ENCODE measurements at places on chromosomes 16 and 17. TPM values are rescaled to one million over a fixed set of nuclear protein-coding genes. Genes with fewer than 3 reads are reported as not detected.

Gene CD300LB
- total RNA-seq: 0.08 TPM

Gene ABI3
- 4.0 TPM for total RNA-seq

Gene PRKCB
- 3.3 TPM for total RNA-seq

Gene TELO2
- total RNA-seq: 36.4 TPM

Gene PLEKHH3
- 27.6 TPM for total RNA-seq

Gene CACNG1
- total RNA-seq: not detected

Gene TP53TG3B
- total RNA-seq: not detected

Gene SCGB1C2
- total RNA-seq: not detected

Gene TNRC6A
- 33.7 TPM for total RNA-seq

Gene ZNF689
- total RNA-seq: 4.9 TPM

Gene NLRC5
- total RNA-seq: 6.4 TPM

Gene GPR179
- 0.03 TPM for total RNA-seq

Gene FNDC8
- total RNA-seq: not detected

Gene CTRL
- 0.73 TPM for total RNA-seq

Gene ITGB4
- 2.6 TPM for total RNA-seq

GRCh38 chr16:48435906-48436305, 50.7 kb upstream of the SIAH1 start:
- DNase-seq: no peak

DNA sequence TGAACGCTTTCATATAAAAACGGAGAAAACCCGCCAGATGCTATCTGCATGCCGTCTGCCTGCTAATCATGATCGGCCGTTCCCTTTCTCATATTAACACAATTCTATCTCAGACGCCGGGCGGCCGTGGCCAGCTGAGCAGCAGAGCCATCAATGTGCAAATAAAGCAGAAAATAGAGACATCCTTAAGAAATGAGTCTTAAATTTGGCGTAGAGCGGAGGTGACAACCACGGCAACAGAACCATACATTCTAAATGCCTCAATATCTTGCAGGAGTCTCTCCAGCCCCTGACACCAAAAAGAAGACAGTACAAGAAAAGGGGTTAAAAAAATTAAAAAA, 2.7 kb upstream of the IRX5 start:
- DNase-seq: no peak

DNA sequence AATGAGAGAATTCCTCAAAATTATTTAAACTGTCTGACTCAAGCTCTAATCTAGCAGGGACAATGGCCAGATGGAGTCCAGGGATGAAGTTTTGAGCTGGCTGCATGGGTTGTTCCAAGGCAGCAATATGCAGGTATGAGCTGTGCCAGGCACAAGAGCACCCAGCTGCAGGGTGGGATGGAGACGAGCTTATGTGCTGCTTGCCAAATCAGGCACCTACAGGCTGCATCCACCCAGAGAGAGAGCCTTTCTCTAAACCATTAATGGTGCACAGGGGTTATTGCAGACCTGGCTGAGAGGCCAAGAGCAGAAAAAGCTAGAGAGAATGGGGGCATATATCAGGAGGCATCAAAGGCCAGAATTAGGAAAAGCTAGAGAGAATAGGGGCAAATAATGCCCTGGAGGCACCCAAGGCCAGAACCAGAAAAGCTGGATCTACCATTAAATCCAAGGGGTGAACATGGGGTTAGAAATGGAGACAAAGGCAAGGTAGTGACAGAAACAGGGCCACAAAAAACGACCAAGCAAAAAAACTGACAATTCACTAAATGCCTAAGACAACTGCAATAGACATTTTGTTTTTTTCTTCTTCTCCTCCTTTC, 11.0 kb downstream of the KRT33A start:
- no peak for DNase-seq

DNA sequence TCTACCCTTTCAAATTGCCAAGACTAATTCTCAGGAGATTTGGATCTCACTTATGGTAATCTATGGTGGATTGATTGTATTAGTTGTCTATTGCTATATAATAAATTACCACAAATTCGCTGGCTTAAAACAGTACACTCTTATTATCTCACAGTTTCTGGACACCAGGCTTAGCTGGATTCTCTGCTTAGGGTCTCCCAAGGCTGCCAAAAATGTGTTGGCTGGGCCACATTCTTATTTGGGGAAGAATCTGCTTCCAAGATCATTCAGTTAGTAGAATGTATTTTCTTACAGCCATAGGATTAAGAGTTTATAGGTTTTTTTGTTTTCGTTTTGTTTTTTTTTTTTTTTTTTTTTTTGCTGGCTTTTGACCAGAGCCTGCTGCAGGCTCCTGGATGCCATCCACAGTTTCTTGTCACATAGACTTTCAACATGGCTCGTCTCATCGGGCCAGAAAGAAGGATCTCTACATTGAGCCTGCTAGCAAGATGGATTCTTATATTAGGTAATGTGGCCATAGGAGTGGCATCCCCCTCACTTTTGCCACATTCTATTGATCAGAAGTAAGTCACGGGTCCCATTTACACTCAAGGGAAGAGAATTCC, 415.3 kb downstream of the KIF2B start:
- no peak for DNase-seq

- DNase-seq: no peak
Observed at GRCh38 chr16:53945996-53946395, 242.0 kb downstream of the FTO start.

- DNase-seq: no peak
Observed at GRCh38 chr17:81159611-81160265, 5.6 kb upstream of the PVALEF start.

DNA sequence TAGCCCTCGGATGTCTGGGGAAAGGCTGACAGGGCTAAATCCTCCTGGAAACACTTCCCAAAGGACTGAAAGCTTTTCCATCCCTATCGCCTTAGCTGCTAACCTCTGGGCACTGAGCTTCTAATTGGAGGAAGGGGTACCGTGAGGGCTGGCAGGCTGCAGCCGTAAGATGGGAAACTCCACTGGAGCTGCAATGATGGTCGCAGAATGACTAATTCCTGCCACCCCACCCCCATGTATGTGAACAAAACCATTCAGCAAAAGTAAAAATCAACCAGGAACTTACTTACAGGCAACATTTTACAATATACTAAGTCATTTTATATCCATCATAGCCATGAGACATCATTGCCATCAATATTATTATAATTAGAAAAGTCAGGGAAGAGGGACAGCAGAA, 133.3 kb downstream of the ABCC12 start:
- DNase-seq: no peak

DNA sequence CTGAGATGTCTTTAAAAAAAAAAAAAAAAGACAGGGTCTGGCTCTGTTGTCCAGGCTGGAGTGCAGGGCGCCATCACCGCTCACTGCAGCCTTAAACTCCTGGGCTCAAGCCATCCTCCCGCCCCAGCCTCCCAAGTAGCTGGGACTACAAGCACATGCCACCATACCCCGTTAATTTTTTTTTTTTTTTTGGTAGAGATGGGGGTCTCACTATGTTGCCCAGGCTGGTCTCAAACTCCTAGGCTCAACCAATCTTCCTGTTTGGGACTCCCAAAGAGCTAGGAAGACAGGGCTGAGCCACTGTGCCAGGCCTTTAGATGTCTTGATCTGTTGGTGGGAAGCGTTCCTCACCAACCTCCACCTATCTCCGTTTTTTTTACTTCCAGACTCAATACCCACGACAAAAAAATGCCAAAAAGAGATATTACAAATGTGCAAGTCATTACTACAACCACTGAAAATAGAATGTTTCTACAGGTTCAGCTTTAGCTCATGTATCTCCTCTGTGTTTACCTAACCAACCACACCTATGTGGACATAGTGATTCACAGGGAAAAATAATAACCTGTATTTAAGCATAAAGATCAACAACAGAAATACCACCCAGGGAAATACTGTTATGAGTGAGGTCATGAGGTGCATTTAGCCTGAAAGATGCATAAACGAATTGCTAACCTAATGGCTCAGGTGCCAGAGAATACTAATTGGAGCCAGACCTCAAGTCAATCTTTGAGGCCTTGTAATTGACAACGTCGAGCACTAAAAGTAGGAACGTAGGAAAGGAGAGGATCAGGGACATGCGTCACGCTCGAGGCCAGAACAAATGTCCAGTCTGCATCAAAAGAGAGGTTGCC, 22.6 kb downstream of the NACA2 start:
- DNase-seq: no peak

DNA sequence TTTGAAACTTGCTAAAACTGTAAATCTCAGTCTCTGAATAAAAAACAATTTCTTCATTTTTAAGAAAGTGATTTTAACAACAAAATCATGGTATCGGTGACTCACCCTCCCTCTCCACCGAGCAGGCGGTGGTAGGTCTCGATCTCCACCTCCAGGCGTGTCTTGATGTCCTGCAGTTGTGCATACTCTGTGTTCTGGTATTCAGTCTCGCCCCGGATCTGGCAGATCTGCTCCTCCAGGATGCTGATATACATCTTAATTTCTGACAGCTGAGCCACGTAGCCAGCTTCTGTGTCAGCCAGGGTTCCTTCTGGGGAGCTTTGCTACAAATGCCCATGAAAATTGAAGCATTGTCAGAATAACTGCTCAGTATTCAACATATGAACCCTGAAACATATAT, 15.4 kb upstream of the KRT24 start:
- DNase-seq: no peak

- no peak for DNase-seq
Observed at GRCh38 chr17:21674242-21674731, 18.0 kb upstream of the KCNJ18 start.

- DNase-seq: no peak
Observed at GRCh38 chr16:9185381-9185780, 93.9 kb downstream of the HAPSTR1 start.

DNA sequence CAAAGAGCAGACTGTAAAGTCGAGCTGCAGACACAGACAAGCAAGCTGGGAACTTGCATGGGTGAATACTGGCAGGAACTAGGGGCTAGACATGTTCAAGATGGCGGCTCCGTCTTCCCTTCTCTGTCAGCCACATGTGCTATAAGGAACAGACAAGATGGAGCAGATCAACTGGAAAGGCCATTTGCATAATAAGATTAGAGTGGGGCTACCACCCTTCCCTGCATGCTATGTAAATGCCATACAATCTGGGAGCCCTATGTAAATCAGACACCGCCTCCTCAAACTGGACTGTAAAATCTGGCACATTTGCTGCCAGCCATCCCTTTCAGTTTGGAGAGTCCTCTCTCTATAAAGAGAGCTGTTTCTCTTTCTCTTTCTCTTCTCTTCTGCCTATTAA, 640.1 kb upstream of the CDH8 start:
- no peak for DNase-seq

Data from left lobe of liver (tissue), 2 donors.